Muscle of back (tissue), 13 donors: ENCODE measurements at places on chromosomes 2 and 18.

GRCh38 chr18:12820506-12820905 lies 63.5 kb downstream of the PTPN2 start:
- no peak for DNase-seq

DNA sequence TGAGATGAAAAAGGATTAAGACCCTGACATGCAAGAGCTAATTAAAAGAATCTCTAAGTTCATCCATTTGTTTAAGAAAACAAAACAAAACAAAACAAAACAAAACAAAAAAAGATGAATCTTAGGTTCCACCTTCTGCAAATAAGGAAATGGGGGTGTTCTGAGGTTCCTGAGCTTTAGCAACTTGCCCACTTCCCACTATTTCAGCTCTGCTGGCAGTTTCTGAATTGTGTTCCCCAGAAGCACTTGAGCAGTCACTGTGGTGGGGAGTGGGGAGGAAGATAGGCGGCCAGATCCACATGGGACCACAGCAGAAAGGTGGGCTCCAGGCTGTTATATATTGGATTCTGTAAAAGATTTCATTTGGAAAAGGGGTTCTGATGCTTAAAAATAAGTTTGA lies 20.3 kb downstream of the INO80C start:
- DNase-seq: no peak

- DNase-seq: no peak
These were observed 1212.1 kb upstream of the ACVR2A start for GRCh38 chr2:146632707-146633106.

- no peak for DNase-seq
These were observed 32.7 kb downstream of the SIX3 start for GRCh38 chr2:44974064-44974715.

- DNase-seq: no peak
These were observed 56.6 kb downstream of the STK39 start for GRCh38 chr2:168190590-168191336.

- peak; percentile 74 for DNase-seq
These were observed 133.5 kb downstream of the FAM124B start for GRCh38 chr2:224268441-224268840.

- no peak for DNase-seq
These were observed 582.5 kb upstream of the HNMT start for GRCh38 chr2:137381731-137382130.

- no peak for DNase-seq
These were observed 6.8 kb upstream of the STK25 start for GRCh38 chr2:241514986-241515737.

- no peak for DNase-seq
These were observed 1313.0 kb upstream of the FAM98A start for GRCh38 chr2:34912084-34912483.

GRCh38 chr2:237300739-237301138 lies 113.2 kb downstream of the COL6A3 start:
- DNase-seq: peak; percentile 7

DNA sequence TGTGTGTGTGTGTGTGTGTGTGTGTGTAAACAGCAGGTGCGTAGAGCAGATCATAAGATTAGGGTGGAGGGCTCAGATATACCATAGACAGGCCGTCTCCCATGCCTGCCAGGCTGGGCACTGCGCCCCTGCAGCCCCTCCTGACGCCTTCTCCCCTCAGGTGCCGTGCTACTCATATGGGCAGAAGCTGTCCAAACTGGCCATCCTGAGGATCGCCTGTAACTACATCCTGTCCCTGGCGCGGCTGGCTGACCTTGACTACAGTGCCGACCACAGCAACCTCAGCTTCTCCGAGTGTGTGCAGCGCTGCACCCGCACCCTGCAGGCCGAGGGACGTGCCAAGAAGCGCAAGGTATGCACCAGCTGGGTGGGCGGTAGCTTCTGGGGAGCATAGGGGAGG lies 10.0 kb downstream of the ATOH8 start:
- no peak for DNase-seq

DNA sequence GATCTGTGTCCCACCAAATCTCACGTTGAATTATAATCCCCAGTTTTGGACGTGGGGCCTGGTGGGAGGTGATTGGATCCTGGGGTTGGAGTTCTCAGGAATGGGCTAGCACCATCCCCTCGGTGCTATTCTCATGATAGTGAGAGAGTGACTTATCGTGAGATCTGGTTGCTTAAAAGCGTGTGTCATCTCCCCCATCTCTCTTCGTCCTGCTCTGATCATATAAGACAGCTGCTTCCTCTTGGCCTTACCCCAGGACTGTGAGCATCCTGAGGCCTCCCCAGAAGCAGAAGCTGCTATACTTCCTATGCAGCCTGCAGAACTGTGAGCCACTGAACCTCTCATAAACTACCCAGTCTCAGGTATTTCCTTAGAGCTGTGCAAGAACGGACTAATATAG lies 163.7 kb upstream of the NDUFV2 start:
- DNase-seq: no peak

DNA sequence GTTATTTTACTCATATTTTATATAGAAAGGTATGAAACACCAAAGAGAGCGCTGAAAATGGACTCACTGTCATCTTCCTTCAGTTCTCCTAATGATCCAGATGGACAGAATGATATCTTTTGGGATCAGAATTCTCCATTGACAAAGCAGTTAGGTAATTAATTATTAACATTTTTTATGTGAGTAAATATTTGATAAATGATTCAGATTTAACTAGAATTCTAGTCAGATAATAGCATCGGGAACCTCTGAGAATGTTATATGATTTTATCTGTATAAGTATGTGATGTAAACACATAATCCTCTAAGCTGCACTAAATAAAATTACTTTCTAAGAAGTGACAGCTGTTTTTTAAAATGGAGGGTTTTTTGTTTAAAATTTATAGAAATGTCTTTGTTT lies 2.0 kb downstream of the ETAA1 start:
- no peak for DNase-seq
